ENCODE measurements at places on chromosomes 3 and 15.

GRCh38 chr3:184380185-184380626 is 352 bp downstream of the CHRD start:
- peak; percentile 21 for DNase-seq

DNA sequence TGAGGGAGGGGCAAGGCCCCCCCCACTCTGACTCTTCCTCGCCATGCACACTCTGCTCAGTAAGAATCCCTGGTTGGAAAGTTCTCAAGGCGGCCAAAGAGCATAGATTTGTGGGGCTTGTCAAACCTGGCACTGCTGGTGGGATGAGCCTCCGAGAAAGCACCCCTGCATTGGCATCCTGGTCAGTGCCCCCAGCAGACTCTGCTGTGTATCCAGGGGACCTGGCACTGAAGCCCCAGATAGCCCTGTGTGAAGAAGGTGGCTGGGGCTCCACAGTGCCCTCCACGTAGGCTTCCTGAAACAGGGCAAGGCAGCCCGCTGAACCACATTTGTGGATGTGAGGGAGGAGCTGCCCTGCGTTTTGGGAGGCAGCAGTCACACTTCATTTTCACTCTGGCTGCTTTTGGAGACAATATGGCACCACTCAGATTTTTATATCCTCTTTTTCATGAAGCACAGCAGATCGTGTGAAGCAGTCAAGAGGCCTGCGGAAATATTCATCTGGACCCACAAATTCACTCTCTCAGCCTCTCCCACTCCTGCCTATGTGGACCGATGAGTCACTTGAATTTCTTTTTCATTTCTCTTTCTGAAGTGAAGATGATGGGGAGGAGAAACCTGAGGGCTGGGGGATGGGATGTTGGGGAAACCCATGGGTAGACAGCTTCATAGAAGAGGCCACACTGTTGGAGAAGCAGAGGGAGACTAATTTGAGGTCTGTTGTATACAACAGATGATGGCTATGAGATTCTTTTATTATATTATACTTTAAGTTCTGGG is 88.7 kb upstream of the BCL6 start:
- no peak for DNase-seq

DNA sequence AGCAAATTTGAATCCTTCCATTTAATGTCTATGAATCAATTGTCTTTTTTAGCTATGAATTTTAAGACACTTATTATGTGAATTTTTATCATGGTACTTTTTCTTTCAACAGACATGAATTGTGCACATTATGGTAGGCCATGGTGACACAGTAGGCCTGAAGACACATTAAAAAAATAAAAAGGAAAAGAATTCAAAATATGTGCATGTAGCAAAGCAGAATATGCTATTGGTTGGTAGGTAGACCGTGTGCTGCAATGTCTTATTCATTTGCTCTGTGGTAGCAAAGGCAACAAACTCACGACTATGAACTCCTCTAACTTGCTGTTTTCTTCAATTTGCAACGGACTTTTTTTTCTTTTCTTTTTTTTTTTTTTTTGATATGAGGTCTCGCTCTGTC is 50.0 kb upstream of the EPHA3 start:
- no peak for DNase-seq

DNA sequence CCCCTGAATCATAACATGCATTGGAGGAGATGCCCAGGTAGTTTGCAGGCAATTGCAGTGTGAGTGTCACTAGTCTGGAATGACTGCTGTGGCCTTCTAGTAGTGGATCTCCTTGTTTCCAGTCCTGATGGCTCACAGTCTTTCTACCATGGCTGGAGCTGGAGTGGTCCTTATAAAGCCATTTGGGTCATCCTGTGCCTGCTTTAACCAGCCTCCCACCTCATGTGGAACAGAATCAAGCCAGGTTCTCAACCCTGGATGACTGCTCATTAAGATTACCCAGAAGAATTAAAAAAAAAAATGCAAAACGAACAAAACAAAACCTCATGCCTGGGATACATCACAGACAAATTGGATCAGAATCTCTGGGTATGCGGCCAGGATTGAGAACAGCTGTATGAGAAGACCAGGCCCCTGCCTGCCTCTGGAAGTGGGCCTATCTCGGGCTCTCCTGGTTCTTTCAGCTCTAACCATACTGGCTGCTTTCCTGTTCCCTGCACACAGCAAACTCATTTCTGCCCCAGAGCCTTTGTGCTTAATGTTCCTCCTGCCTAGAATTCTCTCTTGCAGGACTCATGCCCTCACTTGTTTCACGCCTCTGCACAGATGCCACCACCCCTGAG is 96.4 kb downstream of the ITPR1 start:
- no peak for DNase-seq

DNA sequence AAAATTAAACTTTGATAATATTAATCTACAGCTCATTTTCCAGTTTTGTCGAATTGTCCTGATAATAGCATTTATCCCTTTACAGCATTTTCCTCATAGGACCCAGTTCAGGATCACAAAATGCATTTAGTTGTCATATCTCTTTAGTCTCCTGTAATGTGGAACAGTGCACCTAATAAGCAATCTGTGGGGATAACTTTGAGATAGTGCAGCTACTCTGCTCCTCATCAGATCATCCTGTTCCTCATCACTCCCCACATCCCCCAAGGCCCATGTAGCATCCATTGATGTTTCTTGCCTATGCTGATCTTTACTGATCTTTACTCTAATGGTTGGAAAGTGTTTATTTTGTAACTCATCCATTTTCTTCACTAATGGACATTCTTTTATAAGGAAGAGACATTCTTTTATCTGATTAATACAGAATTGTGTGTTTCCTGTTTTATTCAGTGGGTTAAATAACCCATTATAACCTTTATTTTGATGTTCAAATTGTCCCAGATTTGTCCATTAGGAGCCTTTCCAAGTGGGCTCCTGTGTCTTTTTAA is 7.5 kb downstream of the RNF111 start:
- no peak for DNase-seq

GRCh38 chr3:65864357-65864904 is 174.3 kb downstream of the MAGI1 start:
- no peak for DNase-seq

GRCh38 chr15:81030301-81030750 is 29.6 kb downstream of the TLNRD1 start:
- no peak for DNase-seq

- no peak for DNase-seq
Measured at GRCh38 chr3:134696155-134696554, 45.3 kb upstream of the KY start.

DNA sequence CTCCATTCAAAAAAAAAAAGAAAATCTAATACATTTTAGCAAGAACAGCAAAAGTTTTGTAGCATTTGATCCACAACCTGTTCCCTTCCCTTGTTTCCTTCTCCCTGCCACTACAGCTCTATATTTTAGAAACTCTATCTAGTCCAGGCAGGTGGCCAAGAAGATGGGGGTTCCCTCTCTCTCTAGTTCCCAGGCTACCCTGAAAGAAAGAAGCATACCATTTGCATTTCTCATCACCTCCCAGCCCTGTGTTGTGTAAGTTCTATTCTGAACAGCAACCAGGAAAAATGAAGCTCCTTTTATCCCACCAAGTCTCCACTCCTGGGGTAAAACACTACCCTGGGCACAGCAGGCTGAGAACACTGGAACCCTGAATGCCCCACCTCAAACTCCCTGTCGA is 100.0 kb downstream of the PCCB start:
- DNase-seq: no peak

DNA sequence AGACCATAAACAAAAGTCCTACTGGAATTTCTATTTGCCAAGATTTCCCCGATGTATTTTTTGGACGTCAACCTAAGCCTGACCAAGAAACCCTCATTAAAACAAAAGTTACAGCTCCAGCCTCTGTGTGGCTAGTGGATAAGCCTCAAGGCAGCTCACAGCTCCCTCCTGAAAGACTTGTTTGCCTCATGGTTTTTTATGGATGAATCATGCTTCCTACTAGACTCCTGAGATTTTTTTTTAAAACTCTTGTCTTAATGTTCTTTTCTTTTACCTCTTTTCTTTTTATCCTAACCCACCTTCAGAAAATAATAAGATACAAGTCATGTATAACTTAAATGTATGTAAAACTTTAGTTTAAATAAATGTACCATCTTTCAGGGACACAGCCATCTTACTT is 52.4 kb downstream of the SUCNR1 start:
- no peak for DNase-seq

GRCh38 chr15:87739866-87740265 is 516.7 kb downstream of the NTRK3 start:
- DNase-seq: no peak

GRCh38 chr3:107753494-107753893 is 230.7 kb downstream of the BBX start:
- DNase-seq: peak; percentile 47

- DNase-seq: no peak
Measured at GRCh38 chr3:146558781-146559180, 14.4 kb upstream of the PLSCR1 start.

DNA sequence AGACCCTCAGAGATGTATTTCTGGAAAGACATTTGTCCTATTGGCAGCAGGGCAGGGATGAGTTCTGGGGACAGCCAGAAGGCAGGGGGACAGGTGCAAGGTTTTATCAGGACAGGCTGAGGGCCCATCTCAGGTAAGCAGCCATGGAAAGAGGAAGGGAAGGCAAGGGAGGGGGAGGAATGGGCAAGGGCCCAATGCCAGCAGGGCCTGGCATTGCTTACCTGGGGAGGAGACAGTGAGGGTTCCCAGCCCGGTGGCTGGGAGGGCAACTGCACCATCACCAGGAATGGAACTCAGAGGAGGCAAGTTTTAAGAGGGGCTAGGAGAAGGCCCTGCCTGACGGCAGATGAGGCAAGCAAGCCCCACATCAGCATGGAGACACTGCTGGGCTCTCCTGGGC is 3.1 kb downstream of the ARPIN start:
- no peak for DNase-seq

DNA sequence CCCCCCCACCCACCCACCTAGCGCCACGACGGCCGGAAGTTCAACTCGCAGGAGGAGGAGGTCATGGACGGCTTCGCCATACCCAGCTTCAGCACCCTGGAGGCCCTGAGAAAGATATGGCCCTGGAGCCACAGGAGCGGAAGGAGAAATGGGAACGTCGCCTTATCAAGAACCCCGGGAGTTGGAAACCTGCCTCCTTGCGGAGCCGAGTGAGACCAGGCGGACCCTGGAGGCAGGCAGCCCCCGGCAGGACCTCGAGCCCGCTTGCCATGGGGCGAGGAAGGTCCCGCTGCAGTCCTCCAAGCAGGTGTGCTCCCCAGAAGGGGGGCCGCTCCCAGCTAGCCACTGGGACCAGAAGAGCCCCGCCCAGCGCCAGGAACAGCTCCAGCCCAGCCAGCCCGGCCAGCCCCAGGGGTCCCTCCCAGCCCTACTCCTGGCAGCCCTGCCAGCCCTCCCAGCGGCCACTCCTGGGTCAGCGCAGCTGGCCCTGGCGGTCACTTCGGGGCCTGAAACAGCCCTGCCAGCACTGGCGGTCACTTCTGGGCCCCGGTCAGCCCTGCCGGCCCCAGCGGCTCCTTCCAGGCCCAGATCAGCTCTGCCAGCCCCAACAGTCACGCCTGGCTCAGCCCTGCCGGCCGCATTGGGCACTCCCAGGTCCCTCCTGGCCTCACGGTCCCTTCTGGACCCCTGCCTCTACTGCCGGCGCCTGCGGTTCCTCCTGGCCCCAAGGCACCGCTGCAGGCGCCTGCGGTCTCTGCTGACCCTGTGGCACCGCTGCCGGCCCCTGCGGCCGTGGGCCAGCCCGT is 10.3 kb upstream of the ROPN1B start:
- DNase-seq: no peak

DNA sequence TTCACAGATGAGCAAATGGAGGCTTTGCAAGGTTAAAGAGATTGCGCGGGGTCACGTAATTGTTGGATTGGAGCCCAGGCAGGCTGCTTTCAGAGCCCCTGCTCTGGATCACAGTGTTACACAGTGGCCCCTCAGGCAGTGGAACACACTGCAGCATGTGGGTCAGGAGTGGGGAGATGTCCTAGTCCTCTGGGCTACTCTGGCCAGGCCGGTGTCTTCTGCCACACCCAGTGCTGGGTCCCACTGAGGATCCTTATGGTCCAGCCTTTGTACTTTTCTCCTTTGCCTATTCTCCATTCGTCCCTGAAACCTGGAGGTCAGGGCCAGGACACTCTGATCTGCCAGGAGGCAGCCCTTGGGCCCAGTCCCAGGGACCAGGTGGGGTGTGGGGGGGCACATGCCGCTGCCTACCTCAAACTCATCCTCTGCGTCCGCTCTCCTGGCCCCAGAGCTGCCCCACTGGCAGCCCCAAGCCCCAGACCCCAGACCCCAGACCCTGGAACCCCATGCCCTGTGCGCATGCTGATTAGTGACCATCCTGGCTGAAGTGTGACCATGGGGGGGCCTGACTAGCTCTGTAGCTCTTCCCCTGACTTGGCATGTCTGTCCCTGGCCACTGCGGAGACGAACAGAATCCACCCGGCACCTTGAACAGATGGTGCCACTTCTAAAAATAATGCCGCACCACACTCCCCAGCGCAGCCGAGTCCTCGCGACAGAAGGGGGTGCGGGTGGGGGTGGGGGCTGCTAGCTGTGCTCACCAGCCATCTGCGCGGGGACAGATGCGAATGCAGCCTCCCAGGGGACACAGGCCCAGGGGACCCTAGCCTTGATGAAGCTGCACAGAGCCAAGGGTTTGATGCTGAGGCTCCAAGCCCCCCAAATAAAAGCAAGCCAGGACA is 41.6 kb downstream of the ATP2B2 start:
- DNase-seq: no peak

DNA sequence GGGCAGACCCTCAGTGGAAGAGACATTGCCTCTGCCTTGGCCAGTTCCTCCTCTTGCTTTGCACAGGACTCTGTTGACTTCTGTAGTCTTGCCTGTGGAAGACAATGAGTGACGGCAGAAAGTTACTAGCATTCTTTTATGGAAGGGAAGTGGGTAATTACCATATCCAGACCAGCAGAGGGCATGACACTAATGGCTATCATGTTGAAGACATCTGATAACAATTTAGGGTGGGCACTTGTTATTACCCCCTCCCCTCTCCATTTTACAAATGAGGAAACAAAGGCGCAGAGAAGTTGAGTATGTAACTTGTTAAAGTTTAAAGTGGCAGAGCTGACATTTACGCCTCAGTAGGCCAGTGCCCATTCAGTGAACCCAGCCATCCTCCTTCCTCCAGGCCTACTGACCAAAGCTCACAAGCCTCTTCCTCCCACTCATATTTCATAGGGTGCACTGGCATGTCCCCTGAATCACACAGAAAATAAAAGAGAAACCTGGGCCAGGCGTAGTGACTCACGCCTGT is 48.2 kb upstream of the FMN1 start:
- no peak for DNase-seq

GRCh38 chr15:82851981-82852511 is 42.6 kb downstream of the WHAMM start:
- DNase-seq: no peak

DNA sequence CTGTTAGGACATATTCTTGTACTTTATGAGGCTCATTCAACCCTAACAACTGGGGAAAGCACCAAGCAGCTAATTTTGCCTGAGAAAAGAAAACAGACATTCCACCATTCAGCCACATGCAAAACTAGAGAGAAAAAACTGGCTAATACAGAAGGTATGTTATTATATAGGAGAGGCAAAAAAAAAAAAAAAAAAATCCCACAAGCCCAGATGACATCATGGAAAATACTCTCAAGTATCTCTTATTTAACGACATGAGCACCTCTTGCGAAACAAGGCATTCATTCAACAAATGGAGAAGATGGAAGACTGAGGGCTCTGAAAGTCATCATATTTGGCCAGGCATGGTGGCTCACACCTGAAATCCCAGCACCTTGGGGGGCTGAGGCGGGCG is 61.5 kb downstream of the PRICKLE2 start:
- DNase-seq: peak; percentile 20

- no peak for DNase-seq
Measured at GRCh38 chr3:52069855-52070254, 13.5 kb upstream of the DUSP7 start.

Measured in HepG2 (cell line).